DMS79 (cell line): ENCODE measurements at places on chromosomes 2 and 18.

- DNase-seq: no peak
Observed at GRCh38 chr2:61262699-61263098, 100.7 kb downstream of the C2orf74 start.

GRCh38 chr2:158931572-158931971 lies 36.9 kb upstream of the TANC1 start:
- DNase-seq: no peak

DNA sequence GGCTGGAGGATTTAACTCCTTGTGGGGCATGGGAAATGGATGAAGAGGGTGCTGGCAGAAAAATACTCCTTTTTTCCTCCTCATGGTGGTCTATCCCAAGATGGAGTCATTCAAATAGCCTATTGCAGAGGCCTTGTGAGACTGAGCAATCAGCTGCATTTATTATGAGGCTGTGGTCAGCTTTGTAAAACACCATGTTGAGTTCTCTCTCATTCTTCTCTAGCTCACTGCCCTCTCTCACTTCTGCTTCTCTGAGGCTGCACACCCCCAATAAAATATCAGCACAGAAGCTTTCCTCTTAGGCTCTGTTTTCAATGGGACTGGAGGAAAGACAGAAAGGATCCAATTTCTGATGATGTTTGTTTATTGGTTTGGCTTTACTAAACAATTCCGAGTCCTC lies 467.1 kb downstream of the ADCYAP1 start:
- DNase-seq: no peak

DNA sequence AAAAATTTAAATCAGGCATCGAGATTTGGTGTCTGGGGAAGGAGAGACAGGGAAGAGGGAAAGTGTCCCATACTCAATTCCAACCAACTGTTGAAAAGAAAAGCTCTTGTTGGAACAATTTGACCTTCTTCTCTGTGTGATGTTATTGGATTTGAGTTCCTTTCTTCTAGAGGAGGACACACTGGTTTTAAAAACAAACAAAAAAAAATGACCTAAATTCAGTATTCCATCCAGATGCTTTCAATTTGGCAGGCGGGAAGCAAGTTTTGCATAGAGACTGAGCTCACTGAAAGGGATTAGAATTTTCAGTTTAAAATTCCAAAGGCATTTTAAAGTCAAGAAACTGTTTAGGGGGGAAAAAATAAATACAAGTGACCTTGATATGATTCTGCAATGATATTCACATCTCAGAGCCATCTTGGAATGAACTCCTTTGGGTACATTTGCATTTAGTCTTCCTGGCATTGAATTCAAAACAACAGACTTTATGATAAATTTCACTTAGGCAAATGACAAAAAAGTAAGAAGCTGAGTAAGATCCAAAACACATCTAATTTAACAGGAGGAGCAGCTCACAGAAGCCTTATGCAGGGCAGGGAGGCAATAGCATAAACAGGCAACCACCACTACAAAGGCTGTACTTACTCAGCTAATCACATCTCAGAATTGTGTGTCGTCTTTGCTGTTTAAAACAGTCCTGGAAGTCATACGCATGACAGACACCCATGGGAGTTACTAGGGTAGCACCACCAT lies 126.8 kb downstream of the CDH20 start:
- no peak for DNase-seq

DNA sequence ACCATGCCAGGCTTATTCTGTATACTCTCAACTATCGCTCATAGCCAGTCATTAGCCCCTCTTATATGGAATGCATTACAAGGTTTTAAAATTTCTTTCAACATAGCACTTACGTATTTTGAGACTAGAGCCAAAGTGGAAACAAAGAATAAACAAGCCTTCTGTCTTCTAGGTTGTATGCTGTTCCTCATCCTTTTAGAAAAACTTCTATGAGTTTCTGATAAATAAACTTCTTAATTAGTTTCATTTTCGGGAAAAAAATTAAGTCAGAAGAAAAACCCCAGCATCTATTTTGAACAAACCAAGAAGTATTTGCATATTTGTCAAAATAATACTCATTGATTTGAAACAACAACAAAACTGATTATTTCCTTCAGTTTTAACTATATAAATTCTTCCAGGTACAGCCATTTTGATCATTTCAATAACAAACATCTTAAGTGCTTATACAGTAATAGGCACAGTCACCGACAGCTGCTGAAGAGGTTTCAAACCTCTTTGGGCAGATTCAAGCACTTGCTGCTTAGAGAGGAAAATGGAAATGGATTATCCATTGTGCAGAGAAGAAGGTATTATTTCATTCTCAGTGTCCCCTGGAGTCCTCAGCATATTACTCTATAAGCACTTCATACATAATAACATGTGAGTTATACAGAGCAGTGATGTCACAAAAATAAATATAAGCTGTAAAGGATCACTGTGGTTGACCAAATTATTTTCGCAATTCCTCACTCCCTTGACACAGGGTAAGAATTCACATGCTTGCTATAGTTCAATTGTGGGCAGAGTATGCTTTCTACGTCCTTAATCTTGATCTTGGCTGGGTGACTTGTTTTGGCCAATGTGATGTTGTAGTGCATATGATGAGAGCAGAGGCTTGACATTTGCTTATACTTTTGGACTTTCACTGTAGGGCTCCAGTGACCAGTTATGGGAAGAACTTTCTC lies 833.8 kb downstream of the TRIB2 start:
- DNase-seq: no peak

DNA sequence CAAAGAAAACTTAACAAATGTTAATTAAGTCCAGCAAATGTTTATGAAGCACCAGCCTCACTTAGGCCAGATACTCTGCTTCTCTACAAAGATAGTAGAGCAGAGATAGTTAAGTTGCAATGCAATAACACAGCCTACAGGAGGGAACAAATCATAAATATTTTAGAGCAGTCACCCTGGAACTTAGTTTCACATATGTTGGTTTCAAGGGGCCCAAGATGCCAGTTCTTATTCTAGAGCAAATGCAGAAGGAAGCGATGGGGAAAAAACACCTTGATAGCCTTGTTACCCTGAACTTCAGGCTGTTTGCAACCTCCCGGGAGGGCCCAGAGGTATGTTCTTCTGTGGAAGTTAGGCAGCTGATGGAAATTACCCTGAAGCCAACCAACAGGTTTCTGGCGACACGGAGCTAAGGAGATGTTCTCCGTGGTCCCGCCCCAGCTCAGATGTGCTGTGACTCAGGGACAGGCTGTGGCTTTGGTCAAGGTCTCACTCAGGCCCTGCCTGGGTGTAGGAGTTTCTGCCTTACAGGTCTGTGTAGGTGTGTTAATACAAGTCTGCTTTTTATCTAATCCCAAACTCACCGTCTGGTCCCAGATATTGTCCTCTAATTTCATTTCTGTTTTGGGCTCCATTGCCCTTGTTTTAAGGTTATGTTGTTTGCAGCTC lies 3.8 kb downstream of the CTIF start:
- no peak for DNase-seq
